AG04450 (cell line): ENCODE measurements at places on chromosomes 4 and X.

GRCh38 chrX:29487714-29488113 is 727.6 kb upstream of the MAGEB2 start:
- DNase-seq = no peak

DNA sequence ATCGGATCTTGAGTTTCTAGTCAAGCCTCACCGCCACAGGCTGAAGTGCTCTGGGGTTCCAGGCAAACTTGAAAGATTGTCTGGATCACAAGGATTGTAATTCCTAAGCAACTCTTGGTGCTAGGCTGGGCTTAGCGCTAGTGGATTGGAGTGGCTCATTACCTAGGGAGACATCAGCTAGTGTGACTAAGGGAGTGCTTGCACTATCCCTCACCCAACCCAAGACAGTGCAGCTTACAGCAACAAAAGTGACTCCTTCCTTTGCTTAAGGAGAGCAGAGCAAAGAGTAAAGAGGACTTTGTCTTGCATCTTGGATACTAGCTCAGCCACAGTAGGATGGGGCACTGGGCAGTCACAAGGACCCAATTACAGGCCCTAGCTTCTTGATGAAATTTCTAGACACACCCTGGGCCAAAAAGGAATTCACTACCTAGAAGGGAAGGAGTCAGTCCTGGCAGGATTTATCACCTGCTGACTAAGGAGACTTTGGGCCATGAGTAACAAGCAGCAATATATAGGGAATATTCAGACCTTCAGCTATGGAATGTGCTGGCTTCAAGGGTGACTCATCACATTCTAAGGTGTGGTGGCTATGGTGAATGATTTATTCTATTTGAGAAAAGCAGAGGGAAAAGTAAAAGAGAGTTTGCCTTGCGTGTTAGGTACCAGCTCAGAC is 1212.4 kb downstream of the PCDH18 start:
- no peak for DNase-seq

DNA sequence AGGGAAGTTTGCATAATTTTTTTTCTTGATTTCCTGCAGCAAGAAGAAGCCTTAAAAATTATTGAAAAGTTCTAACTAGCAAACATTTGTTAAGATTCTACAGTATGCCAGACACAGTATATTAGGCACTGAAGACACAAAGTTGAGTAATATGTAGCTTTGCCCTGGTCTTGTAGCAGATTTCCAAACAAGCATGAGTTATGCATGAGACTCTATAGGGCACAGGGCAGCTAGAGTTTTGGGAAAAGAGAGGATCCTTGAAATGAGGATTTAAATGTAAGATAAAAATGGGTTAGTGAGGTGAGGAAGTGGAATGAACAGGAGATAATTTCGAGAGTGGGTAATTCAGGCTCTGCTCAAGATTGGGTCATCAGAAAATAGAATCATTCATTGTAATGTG is 8.6 kb upstream of the GPRIN3 start:
- DNase-seq = no peak

- DNase-seq = no peak
Measured at GRCh38 chrX:115503099-115503498, 57.9 kb upstream of the PLS3 start.
